BJ (cell line): ENCODE measurements at places on chromosomes 6 and 20.

- no peak for DNase-seq
Observed at GRCh38 chr6:158290659-158291058, 21.6 kb upstream of the TULP4 start.

GRCh38 chr6:161660666-161661571 lies 387.1 kb upstream of the AGPAT4 start:
- no peak for DNase-seq

DNA sequence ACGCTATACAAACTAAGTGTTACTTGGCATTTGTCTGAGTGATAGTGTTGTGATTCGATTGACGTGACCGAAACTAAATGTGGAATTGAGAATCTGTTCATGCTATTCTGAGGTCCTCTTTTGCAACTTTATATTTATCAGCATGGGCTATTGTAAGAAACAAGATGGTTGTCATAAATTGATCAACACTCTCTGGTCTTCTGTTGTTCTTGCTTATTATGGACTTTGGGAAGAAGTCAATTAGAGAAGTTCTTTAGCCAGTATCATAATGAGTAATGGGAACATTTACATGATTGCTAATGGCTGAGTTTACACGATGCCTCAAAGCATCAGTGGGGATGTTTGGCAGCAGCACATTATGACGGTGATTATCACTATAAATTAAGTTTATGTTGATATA lies 195.0 kb downstream of the CD83 start:
- DNase-seq = no peak

GRCh38 chr6:160005861-160006540 lies 37.1 kb downstream of the IGF2R start:
- DNase-seq = no peak

GRCh38 chr20:57071283-57071731 lies 195.1 kb downstream of the BMP7 start:
- no peak for DNase-seq

DNA sequence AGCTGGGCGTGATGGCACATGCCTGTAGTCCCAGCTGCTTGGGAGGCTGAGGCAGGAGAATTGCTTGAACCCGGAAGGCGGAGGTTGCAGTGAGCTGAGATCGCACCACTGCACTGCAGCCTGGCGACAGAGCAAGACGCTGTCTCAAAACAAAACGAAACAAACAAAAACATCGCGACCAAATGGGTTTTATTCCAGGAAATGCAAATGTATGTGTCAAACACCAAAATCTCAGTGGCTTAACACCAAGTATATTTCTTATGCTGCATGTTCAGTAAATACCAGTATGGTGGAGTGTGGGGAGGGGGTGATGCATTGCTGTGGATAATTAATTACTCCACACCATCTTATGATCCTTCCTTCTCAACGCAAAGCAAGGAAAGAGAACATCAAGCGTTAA lies 28.1 kb downstream of the ACTR5 start:
- DNase-seq = no peak
